ENCODE measurements at places on chromosomes 4 and X. TPM values are rescaled to one million over a fixed set of nuclear protein-coding genes. Genes with fewer than 3 reads are reported as not detected.

The NLRP2B gene
- 0.35 TPM for total RNA-seq

The KDR gene
- 15.9 TPM for total RNA-seq

The MAGEA11 gene
- 2.5 TPM for total RNA-seq

- ATAC-seq: peak; percentile 78
Observed at GRCh38 chr4:190014771-190015537, 12.1 kb downstream of the FRG2 start.

GRCh38 chr4:8523766-8524165 is 56.4 kb upstream of the GPR78 start:
- ATAC-seq: no peak
